DMS 273 treated with DMSO at 0.1 percent for 48 hours (cell line): ENCODE measurements at places on chromosomes 3 and 15.

- DNase-seq: no peak
Measured at GRCh38 chr3:196590279-196590678, 21.8 kb downstream of the FBXO45 start.

DNA sequence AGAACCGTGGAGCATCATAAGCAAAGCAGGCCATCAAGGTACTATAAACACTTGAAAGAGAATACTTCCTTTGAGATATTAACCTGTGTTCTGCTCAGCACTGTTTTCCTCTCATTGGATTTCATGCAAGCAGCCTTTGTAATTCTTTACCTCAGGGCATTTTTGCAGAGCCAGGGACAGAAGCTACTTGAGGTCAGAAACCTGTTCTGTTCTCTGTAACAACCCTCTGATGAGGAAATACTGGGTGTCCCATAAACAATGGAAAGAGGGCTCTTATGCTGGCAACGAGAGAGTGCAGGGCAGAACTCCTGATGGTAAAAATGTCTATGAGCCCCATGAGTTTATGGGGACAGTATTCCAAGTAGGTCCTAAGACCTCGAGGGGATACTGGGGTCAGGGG lies 66.0 kb downstream of the DCLK3 start:
- DNase-seq: no peak

- DNase-seq: peak; percentile 29
Measured at GRCh38 chr3:149813367-149814281, 609 bp downstream of the RNF13 start.

DNA sequence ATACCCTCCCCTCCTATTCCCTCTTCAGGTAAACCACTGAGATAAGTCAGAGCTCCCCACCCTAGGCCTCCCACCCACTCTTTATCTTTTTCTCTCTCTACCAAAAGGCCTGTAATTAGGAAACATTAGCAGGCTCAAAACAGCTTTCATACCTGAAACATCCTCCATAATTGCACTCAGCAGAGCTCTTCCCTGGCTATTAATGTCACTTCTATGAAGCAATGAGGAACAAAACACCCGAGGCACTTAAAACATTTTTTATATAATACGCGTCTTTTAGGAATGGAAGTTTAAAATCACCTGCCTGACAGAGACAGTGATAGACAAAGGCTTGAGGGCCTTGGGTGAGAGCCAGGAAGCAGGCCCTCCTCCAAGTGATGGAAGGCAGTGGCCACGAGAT lies 138.9 kb downstream of the EPHB1 start:
- DNase-seq: no peak

DNA sequence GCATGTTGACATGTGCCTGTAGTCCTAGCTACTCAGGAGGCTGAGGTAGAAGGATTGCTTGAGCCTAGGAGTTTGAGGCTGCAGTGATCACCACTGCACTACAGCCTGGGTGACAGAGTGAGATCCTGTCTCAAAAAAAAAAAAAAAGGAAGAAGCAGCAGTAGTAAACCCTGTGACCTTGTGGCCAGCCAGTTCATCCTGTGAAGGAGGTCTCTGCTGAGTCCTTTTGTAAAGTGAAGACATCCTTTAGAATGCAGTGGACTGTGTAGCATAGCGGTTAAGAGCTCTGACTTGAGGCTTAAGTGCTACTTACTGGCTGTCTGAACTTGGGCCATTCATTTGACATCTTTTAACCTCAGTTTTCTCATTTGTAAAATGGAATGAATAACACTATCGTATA lies 8.3 kb downstream of the EXOSC7 start:
- no peak for DNase-seq

- no peak for DNase-seq
Measured at GRCh38 chr3:155572085-155572484, 172.8 kb downstream of the PLCH1 start.

DNA sequence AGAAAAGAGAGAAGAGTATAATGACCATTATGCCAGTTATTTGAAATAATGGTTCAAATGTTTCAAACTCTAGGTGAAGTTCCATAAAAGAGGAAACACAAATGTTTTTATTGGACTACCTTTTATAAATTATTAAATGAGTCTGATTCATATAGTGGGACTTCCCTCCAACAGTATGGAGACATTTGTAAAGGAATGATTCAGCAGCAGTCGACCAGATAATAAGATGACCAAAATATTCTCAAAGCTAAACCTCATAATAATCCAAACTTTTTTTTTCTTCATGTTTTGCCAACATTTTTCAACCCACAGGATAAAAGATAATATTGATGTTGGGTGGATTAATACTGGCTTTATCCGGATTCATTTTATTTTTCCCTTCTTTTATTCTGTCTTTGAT lies 18.8 kb downstream of the TIPARP start:
- no peak for DNase-seq

DNA sequence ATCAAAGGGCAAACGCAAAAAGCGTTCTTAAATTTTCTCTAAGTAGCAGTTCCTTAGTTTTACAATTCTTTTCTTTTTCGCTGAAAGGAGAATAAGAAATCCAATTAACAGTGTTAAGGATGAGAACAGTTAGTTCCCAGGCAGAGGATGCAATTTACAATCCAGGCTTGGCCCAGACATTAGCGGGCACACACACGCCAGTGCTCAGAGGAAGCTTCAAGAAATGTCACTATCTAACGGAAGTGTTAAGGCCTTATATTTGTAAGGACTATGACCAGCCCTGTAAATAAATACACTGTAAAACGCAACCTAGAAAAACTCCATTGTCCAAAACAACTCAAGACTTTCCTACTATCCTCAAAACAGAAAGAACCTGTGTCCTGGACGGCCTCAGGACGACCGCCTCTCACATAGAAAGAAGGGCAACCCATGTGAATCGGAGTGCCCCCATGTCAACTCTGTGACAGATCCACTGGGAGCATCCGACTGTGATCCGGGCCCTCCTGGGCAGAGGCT lies 1.3 kb downstream of the ACAP2 start:
- peak; percentile 47 for DNase-seq

DNA sequence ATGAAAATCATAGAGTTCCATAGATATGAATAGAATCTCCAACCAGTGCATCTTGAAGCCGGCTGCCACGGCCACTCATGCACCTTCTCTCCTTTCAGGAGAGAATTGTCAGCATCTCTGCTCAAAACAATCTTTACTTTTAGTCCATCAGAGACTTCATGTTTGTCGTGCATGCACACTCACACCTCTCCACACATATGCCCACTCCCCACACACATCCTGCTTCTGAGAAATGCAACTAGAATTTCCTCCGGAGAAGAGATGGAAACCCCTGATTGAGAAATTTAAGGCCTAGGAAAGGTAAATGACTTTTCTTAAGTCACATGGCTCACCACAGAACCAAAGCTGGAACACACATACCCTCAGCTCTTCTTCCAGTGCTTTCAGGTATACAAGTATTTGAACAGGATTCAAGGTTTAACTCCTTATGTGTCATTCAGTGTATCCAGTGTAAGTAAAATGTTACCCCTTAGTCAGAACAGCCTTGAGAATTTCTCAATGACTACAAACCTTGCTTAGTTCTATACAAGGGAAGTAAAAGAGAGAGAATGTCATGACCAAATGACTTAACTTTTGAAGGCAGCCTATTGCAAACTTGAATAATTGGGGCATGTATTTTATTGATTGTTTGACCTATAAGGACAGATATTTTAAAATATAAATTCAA lies 69.1 kb upstream of the TSEN2 start:
- no peak for DNase-seq

- no peak for DNase-seq
Measured at GRCh38 chr3:186998937-186999368, 68.6 kb downstream of the ST6GAL1 start.

- no peak for DNase-seq
Measured at GRCh38 chr3:140467796-140468315, 210.0 kb upstream of the TRIM42 start.

- DNase-seq: no peak
Measured at GRCh38 chr3:38169027-38169317, 3.6 kb downstream of the OXSR1 start.

- no peak for DNase-seq
Measured at GRCh38 chr3:112365035-112365434, 32.1 kb downstream of the CD200 start.

- no peak for DNase-seq
Measured at GRCh38 chr3:71052716-71053115, 530.8 kb downstream of the FOXP1 start.

- no peak for DNase-seq
Measured at GRCh38 chr15:89836267-89837133, 21.8 kb upstream of the ANPEP start.

- no peak for DNase-seq
Measured at GRCh38 chr15:40472171-40472727, 1.5 kb downstream of the CHST14 start.

DNA sequence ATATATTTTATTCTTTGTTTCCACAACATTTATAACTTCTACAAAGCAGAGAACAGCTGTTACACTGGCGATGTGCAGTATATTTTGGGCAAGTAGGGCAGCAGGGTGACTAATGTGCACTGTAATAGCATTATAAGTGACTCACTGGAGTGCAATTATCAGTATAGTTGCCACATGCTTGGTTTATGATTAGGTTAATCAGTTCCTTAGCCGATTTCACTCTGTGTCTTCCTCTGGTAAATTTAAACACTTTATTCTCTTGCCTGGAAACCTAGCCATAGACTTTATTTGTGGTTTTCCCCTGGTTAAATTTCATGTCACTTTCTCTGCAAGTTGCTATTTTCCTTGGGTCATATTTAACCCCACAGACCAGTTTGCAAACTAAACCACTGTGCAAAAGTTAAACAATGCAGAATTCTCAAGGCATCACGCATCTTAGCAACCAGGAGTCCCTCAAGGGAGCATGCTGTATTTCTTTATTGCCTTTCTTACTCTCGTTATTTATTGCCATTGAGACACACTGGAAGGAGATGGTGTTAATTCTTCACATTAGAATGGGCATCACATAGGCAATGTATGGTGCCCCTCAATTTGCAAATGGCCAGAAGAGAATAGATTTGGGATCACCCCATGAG lies 690.2 kb upstream of the DPPA4 start:
- DNase-seq: no peak

DNA sequence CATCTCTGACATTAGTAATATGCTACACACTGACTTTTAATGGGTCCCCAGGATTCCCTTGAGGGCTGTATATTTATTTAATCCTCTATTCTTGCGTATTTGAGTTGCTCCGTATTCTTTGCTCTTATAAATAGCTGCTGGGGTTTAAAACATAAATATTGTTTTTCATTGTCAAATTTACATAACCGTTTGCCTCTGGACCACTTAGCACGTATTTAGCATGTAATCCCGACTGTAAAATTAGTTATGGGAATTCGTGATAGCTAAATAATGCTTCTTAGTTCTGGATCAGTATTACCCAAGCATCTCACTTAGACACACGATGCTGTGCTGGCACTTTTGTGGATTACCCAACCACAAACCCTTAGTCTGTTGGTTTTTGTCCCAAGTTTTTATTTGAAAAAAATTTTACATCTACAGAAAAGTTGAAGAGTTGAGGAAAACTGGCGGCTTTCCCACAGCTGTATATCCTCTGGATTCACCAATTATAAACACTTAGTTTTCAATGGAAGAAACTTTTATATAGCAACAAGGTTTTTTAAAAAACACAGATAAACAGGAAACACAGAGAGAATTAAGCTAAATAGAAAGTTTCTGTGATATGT lies 296.8 kb upstream of the TPM1 start:
- no peak for DNase-seq

- DNase-seq: no peak
Measured at GRCh38 chr3:11235385-11235784, 36.8 kb upstream of the ATG7 start.

- DNase-seq: no peak
Measured at GRCh38 chr15:65783872-65784271, 8.2 kb downstream of the DENND4A start.

GRCh38 chr3:192408007-192408646 lies 319.2 kb downstream of the FGF12 start:
- no peak for DNase-seq

DNA sequence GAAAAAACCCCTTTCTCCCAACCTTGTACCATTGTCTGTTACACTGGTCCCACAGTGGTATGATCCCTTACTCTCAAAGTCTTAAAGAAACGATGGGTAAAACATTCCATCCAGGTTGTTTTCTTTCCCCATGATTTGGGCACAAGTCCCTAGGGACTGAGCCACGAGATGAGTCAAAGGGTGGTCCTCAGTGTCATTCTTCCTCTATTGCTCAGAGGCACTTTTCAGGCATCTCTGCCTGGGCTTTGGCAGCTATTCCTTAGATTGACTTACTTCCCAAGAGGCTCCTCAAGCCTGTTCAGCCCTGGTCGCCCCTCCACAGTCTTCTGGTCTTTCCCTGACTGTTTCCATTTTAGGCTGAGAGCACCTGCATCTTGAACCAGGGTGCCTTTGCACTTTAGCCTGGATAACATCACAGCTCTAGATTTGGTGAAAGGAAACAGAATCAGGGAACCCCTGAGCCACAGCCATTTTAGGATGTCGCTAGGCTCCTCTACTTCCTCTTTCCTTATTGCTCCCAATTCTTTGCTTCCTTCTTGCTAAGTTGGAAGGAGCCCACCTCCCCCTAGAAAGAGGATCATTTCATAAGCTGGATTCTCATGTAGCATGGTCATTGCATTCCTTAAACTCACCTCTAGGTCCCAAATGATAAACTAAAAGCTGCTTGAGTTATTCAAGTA lies 131.0 kb upstream of the TPRG1 start:
- no peak for DNase-seq

- DNase-seq: no peak
Measured at GRCh38 chr3:85626662-85627061, 667.9 kb downstream of the CADM2 start.

DNA sequence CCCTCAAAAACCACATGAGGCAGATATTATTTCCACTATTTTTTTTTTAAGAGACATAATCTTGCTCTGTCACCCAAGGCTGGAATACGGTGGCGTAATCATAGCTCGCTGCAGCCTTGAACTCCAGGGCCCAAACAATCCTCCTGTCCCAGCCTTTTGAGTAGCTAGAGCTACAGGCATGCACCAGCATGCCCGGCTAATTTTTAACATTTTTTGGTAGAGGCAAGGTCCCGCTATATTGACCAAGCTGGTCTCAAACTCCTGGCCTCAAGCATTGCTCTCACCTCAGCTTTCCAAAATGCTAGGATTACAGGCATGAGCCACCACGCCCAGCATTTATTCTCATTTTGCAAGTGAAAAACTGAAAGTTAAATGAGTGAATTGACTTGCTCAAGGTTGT lies 50.8 kb upstream of the PIAS1 start:
- no peak for DNase-seq

GRCh38 chr3:17707813-17708543 lies 34.5 kb downstream of the TBC1D5 start:
- DNase-seq: no peak

- DNase-seq: no peak
Measured at GRCh38 chr15:45128971-45129639, 574 bp downstream of the DUOXA1 start.

- no peak for DNase-seq
Measured at GRCh38 chr3:24460974-24461373, 33.7 kb downstream of the THRB start.

DNA sequence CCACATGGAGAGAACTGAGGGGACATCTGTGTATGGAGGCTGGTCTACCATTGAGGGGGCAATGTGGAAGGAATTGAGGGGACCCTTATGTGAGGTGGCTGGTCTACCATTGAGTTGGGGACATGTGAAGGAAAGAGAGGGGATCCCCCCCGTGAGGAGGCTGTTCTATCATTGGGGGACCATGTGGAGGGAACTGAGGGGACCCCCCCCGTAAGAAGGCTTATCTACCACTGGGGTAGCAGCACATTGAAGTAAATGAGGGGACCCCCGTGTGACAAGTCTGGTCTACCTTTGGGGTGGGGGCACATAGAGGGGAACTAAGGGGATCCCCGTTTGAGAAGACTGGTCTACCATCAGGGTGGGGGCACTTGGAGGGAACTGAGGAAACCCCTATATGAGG lies 158.0 kb downstream of the FBLN2 start:
- DNase-seq: no peak

GRCh38 chr3:141426404-141427034 lies 58.2 kb downstream of the ZBTB38 start:
- peak; percentile 32 for DNase-seq
